CD8-positive, alpha-beta memory T cell (primary cell): ENCODE measurements at places on chromosomes 3 and 15. TPM values are rescaled to one million over a fixed set of nuclear protein-coding genes. Genes with fewer than 3 reads are reported as not detected.

Gene GOLGA6L10
- polyA plus RNA-seq, result 0.16 TPM

Gene ENTPD3
- polyA plus RNA-seq, result not detected

Gene SLC22A14
- polyA plus RNA-seq, result not detected

Gene FBXL22
- 0.97 TPM for polyA plus RNA-seq

Gene ADCY5
- 0.02 TPM for polyA plus RNA-seq

Gene RBP2
- polyA plus RNA-seq, result not detected

Gene GCSAM
- 17.8 TPM for polyA plus RNA-seq

Gene CSPG4
- not detected for polyA plus RNA-seq

Gene IQCF5
- not detected for polyA plus RNA-seq
